ENCODE measurements at places on chromosomes 12 and 14. TPM values are rescaled to one million over a fixed set of nuclear protein-coding genes. Genes with fewer than 3 reads are reported as not detected.

- no peak for DNase-seq
- H3K27me3 ChIP-seq: no peaks in the 10 kb centered on the region
- peak overlapping the region; percentile 41 for H3K4me3 ChIP-seq
- no peaks in the 10 kb centered on the region for H3K4me1 ChIP-seq
Measured at GRCh38 chr12:93080994-93081809, 152.1 kb upstream of the EEA1 start.

- H3K36me3 ChIP-seq: no peaks in the 10 kb centered on the region
- H3K27me3 ChIP-seq: no peaks in the 10 kb centered on the region
- H3K4me3 ChIP-seq: no peak overlapping the region
- H3K4me1 ChIP-seq: peaks cover 11% of the 10 kb centered on the region
Measured at GRCh38 chr12:6759741-6760140, 6.4 kb upstream of the PTMS start.

DNA sequence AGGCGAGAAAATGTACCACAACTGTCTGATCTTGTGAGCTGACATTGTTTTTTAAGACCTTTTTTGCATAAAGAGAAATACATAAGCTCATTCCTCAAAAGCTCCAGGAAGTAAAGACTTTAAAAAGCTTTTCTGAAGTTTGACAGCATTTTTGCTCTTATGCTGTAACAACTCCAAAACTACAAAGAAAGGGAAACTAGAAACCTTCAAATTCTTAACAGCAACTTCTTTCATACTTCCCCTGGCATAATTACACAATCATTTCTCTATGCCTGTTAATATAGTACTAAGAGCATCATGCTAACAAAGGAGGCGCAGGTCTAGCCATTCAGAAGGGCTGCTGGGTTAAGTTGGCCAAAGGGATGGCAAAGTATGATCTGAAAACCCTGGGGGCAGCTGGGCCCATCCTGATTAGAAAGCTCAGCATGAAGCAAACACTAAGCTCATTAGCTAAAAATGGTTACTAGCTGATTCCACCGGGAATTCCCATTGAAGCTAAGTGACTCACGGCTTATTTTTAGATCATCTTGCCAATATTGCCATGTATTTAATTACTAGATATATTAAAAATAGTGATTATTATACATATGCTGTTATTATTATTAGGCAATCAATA, 26.1 kb upstream of the ANP32D start:
- no peak overlapping the region for H3K4me3 ChIP-seq
- no peaks in the 10 kb centered on the region for H3K27me3 ChIP-seq
- no peaks in the 10 kb centered on the region for H3K36me3 ChIP-seq

DNA sequence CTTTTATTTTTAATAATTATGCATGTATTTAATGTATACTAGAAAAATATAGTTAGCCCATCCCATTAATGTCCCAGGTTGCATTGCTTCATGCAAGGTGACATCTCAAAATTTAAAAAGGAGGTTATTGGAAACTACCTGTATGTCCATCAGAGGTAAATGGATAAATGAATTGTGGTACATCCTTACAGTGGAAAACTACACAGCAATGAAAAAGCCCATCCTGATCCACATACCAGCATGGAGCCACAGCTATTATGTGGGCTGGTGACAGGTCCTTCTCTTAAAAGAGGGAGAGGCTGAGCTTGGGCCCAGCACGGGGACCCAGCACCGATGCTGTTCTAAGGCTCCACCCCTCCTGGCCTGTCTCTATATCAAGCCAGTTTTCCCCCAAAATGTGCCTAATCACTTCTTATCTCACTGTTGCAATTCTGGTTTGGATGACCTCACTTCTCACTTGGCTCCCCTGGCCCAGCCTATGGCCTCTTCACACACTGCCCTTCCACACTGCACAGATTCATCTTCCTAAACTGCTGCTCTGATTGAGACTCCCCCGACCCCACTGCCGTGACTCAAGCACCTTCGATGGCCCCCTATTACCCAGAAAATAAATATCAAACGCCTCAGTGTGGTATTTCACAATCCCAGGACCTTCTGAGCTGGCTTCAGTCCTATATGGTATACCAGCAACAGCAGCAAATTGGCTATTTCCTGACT, 97.1 kb upstream of the NCOR2 start:
- H3K27ac ChIP-seq: no peak overlapping the region
- H3K36me3 ChIP-seq: no peaks in the 10 kb centered on the region
- no peaks in the 10 kb centered on the region for H3K4me1 ChIP-seq

Gene KRT81
- total RNA-seq: not detected

Gene TAS2R13
- total RNA-seq: 2.8 TPM

GRCh38 chr12:26275313-26276131, 80.1 kb downstream of the SSPN start:
- no peaks in the 10 kb centered on the region for H3K36me3 ChIP-seq
- DNase-seq: peak; percentile 62
- H3K27me3 ChIP-seq: no peaks in the 10 kb centered on the region
- peaks cover 17% of the 10 kb centered on the region for H3K4me1 ChIP-seq
- H3K4me3 ChIP-seq: no peak overlapping the region
- H3K27ac ChIP-seq: peak overlapping the region; percentile 20

DNA sequence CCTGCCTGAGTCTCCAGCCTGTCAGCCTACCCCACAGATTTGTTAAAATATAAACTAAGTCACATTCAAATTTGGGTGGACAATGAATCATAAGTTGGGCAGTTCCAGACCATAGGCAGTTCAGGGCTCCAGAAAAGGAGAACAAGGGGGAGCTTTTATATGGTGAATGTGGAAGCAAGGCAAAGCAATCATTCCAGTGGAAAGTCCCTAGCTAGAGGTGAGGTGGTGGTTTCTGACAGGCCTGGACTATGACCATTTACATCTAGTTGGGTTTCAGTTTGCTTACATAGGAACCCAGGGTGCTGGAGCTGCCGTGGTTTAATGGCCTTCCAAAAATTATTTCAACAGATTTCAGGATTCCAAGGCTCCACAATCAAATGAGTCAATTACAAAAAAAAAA, 207.3 kb downstream of the AEBP2 start:
- no peaks in the 10 kb centered on the region for H3K27me3 ChIP-seq
- no peak overlapping the region for H3K4me3 ChIP-seq
- no peaks in the 10 kb centered on the region for H3K36me3 ChIP-seq
- no peak for DNase-seq
- H3K4me1 ChIP-seq: no peaks in the 10 kb centered on the region
